ENCODE measurements at places on chromosomes 5 and 9. TPM values are rescaled to one million over a fixed set of nuclear protein-coding genes. Genes with fewer than 3 reads are reported as not detected.
A peak's percentile ranks its signal among the peaks of the same experiment; 100 is the strongest.

Gene PKD2L2
- total RNA-seq, result 0.94 TPM

Gene GPR150
- 0.29 TPM for total RNA-seq

Gene PCDHGB4
- total RNA-seq, result 2.1 TPM

Gene TTC16
- not detected for total RNA-seq

Gene TAF11L10
- total RNA-seq, result not detected

Gene SPATA31C1
- total RNA-seq, result not detected

Gene SLC6A18
- total RNA-seq, result not detected

Gene OLFML2A
- total RNA-seq, result 23.8 TPM

Gene IL13
- total RNA-seq, result not detected

GRCh38 chr5:103910786-103911185 lies 348.2 kb upstream of the NUDT12 start:
- H3K4me3 ChIP-seq, result no peak overlapping the region
- H3K36me3 ChIP-seq, result no peaks in the 10 kb centered on the region
- no peak overlapping the region for H3K27ac ChIP-seq

GRCh38 chr9:137000177-137000930 lies 4.0 kb upstream of the CLIC3 start:
- H3K4me1 ChIP-seq, result no peaks in the 10 kb centered on the region
- no peak overlapping the region for H3K27ac ChIP-seq
- no peak overlapping the region for H3K4me3 ChIP-seq
- DNase-seq, result no peak

GRCh38 chr9:27280860-27281259 lies 16.1 kb downstream of the EQTN start:
- H3K27me3 ChIP-seq, result no peaks in the 10 kb centered on the region
- no peak overlapping the region for H3K27ac ChIP-seq
- no peaks in the 10 kb centered on the region for H3K36me3 ChIP-seq
- DNase-seq, result no peak
- H3K4me3 ChIP-seq, result no peak overlapping the region

GRCh38 chr9:1001838-1002237 lies 25.4 kb downstream of the DMRT3 start:
- no peaks in the 10 kb centered on the region for H3K36me3 ChIP-seq
- H3K27me3 ChIP-seq, result no peaks in the 10 kb centered on the region
- DNase-seq, result no peak
- H3K4me1 ChIP-seq, result peaks cover 3% of the 10 kb centered on the region

DNA sequence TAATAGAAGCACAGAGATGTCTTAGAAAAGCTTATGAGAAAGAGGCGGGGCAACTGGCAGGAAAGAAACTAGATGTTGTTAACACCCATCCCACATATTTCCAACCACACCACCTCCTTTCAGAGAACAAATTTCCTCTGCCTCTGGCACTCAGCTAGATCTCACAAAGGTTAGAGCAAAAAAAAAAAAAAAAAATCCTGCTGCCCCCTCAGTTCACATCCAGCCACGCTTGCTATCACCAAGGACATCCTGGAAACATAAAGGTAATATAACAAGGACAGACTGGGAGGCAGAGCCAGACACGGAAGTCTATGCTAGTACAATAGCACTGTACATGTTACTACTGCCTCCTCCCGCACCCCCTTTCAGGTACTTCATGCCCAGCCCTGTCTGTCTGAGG lies 238.0 kb upstream of the PTGER4 start:
- no peaks in the 10 kb centered on the region for H3K27me3 ChIP-seq
- DNase-seq, result no peak
- no peak overlapping the region for H3K4me3 ChIP-seq
- H3K27ac ChIP-seq, result no peak overlapping the region

DNA sequence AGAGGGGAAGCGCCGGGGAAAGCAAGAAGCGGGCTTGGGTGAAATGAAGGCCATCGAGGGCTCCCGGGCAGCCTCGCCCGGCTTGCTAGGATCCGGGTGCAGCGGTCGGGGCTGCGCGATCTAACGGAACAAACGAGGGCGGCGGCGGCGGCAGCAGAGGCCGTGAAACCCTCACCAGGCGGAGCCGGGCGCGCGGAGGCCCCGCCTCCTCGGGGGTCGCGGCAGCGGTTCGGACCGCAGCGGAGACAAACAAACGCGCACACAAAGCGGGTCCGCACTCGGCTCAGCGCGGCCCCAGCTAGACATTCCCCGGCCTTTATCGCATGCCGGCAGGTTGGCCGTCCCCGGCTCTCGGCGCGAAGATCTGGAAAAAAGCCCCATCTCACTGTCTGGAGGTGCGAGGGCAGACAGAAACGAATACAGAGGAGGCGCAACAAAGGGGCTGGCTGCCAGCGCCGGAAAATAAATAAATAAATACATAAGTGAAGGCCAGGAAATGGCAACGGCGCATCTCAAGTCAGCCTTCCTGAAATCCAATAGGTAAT lies 10.5 kb upstream of the TRIM36 start:
- no peak for DNase-seq
- H3K27me3 ChIP-seq, result peaks cover 67% of the 10 kb centered on the region
- peak overlapping the region; percentile 52 for H3K4me3 ChIP-seq
- no peak overlapping the region for H3K27ac ChIP-seq
- no peaks in the 10 kb centered on the region for H3K36me3 ChIP-seq
- H3K4me1 ChIP-seq, result peaks cover 4% of the 10 kb centered on the region

DNA sequence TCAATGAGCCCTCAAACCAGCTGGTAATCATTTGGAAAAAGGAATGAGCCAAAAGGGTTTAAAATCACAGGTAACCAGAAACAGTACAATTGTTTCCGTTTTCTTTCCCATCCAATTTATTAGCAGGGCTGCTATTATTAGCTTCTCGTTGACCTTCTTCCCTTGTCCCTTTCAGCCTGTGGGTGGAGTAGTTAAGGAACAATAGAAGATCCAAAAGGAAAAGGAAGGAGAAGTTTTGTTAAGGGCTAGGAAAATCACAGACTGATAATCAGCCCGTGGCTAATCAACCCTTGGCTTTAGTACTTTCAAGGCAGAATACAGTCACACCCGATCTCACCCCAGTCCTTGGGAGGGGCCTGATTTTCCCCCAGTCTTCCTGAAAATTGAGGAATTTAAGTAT lies 38.4 kb downstream of the TMEM252 start:
- H3K27me3 ChIP-seq, result no peaks in the 10 kb centered on the region
- no peak overlapping the region for H3K4me3 ChIP-seq
- DNase-seq, result no peak
- H3K27ac ChIP-seq, result peak overlapping the region; percentile 82

- H3K36me3 ChIP-seq, result no peaks in the 10 kb centered on the region
- no peaks in the 10 kb centered on the region for H3K27me3 ChIP-seq
- no peak overlapping the region for H3K4me3 ChIP-seq
- no peaks in the 10 kb centered on the region for H3K4me1 ChIP-seq
Observed at GRCh38 chr5:97002983-97003382, 67.1 kb downstream of the LNPEP start.

DNA sequence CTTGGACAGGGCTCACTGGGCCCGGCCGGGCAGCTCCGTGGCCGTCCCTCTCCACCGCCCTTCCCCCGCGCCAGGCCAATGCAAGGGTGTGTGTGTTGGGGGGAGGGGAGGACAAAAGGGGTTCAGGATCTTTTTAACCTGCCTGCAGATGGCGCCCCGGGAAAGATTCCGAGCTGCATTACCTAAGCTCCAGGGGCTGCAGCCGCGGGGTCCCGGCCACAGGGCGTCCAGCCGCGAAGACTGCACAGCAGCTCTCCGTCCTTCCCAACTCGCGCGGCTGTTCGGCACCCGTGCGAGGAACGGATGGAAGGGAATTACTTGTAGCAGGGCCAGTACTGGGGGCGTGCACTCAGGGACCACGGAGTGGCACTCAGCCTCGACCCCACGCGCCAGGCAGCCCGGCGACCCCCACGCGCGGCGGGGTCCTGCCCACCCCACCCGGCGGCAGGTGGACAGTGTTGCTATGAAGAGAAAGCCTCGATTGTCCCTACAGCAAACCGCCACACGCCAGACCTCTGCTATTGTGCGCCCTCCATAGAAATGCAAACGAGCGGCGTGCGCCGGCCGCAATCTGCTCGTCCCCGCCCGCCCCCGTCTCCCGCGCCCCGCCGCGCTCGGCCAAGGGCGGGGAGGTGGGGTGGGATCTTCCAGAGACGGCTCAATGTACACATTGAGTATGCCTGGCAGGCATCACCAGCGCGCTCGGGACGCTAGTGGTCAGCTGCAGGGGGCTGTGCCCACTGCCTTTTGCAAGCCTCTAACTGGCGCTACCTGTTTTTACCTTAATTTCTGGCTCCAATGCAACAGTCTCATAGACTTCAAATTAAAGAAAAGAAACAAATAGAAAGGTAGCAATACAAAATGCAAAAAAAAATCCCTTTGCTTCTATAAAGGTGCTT lies 796 bp upstream of the GADD45G start:
- peak; percentile 87 for DNase-seq
- peak overlapping the region; percentile 84 for H3K4me3 ChIP-seq

DNA sequence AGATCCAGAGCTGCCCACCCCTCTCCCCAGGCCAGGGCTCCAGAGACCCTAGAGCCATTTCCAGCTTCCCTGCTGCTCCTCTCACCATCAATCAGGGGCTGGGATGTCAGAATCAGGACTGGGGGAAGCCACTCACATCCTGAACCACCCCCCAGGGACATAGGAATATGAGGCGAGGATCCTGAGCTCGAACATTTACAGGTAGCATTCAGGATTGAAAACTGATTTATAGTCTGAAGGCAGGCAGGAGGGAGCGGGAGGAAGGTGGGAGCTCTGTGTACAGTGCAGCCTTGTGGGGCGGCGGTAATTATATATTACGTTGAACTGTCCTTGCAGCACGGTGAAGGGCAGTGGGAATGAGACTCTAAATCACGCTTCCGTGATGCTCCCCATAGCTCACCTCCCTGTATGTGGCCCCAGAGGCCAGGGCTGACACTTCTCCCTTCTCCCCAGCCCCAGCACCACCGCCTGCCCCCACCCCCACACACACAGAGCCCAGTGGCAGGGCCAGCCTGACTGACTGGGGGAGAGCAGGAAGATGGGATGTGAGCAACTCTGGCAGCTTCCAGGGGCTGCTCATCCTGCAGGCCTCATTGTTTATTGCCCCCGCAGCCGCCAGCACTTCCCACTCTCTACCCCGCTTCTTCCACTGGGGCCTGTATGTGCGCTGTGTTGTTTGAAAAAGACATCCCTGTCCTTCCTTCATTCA lies 76.0 kb upstream of the HSPA9 start:
- H3K4me1 ChIP-seq, result no peaks in the 10 kb centered on the region
- H3K27me3 ChIP-seq, result no peaks in the 10 kb centered on the region
- no peaks in the 10 kb centered on the region for H3K36me3 ChIP-seq

DNA sequence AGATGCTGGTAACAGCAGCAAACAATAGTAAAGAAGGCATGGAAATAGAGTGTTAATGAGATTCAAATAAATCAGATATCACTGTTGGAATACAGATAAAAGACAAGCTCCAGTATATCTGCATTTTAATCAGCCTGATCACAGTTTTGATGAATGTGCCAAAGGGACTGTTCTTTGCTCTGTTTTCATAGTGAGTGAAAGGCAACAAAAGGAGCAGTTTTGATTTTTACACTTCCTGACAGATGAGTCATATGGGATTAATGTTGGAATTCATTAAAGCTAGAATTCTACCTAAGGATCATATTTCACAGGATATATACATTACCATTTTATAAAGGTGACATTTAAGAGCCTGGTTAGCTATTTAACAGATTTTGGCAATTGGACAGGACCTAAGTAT lies 743.3 kb upstream of the PTPRD start:
- no peaks in the 10 kb centered on the region for H3K4me1 ChIP-seq
- H3K27me3 ChIP-seq, result no peaks in the 10 kb centered on the region
- H3K36me3 ChIP-seq, result no peaks in the 10 kb centered on the region
- H3K27ac ChIP-seq, result no peak overlapping the region
- DNase-seq, result no peak

DNA sequence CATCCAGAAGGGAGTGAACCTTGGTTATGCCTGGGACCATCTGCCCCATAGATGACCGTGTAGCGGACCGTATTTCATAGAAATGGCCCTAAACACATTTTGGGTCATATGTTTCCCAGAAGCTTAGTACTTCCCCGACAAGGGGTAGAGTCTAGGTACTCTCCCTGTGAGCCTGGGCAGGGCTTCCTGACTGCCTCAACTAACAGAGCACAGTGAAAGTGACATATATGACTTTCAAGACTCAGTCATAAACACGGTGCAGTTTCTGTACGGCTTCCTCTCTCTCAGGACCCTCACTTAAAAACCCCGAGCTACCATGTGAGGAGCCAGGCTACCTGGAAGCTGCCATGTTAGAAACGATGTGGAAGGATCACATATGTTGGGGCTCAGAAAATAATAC lies 20.9 kb downstream of the C9orf57 start:
- no peaks in the 10 kb centered on the region for H3K27me3 ChIP-seq
- H3K4me1 ChIP-seq, result no peaks in the 10 kb centered on the region
- no peaks in the 10 kb centered on the region for H3K36me3 ChIP-seq
- no peak overlapping the region for H3K4me3 ChIP-seq
- H3K27ac ChIP-seq, result no peak overlapping the region

- H3K27me3 ChIP-seq, result no peaks in the 10 kb centered on the region
- H3K27ac ChIP-seq, result no peak overlapping the region
- DNase-seq, result no peak
- no peaks in the 10 kb centered on the region for H3K4me1 ChIP-seq
- no peak overlapping the region for H3K4me3 ChIP-seq
Observed at GRCh38 chr9:73116031-73116430, 35.6 kb upstream of the ANXA1 start.

DNA sequence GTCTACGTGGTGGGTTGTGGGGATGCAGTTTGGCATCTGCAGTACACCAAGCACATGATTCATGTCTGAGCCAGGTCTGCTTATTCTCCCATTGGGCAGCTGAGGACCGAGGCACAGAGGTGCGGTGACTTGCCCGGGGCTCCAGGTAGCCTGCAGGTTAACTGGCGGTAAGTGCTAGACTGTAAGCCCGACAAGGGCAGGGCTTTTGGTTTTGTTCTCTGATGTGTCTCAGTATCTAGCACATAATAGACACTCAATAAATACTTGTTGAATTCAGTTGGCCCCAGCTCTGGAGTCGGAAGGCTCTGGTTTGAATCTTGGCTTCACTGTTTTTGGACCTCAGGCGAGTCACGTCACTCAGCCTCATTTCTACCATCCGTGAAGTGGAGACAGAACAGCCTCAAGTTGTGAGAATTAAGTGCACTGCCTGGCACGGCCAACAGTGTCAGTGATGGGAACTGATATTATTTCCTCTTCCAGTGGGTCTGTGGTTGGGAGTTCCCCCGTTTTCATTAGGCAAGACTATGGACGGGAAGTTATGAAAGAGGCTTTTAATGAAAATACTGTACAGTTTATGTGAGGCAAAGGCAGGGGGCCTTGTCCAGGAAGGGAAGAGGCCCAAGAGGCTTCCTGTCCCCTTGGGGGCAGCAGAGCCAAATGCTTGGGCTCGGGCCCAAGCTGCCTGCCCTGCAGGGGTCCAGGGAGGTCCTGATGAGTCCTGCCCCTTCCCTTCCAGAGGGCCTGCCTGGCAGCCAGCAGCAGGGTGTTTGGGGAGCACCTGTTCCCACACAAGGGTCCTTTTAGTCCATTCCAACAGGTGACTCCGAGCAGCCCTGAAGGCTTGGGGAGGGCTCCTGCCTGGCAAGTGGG lies 3.3 kb downstream of the PRELID1 start:
- H3K4me3 ChIP-seq, result no peak overlapping the region
- no peaks in the 10 kb centered on the region for H3K27me3 ChIP-seq
- peak overlapping the region; percentile 6 for H3K27ac ChIP-seq
- peaks cover 39% of the 10 kb centered on the region for H3K4me1 ChIP-seq
- peaks cover 22% of the 10 kb centered on the region for H3K36me3 ChIP-seq

Measured in gastrocnemius medialis (tissue), 4 donors.